ENCODE measurements at places on chromosomes 3 and 15. TPM values are rescaled to one million over a fixed set of nuclear protein-coding genes. Genes with fewer than 3 reads are reported as not detected.

Gene C3orf22
- total RNA-seq, result not detected

Gene SAMMSON
- not detected for total RNA-seq

Gene MST1R
- total RNA-seq, result 0.39 TPM

GRCh38 chr3:63500196-63500595, 152.3 kb upstream of the SNTN start:
- DNase-seq, result no peak

- DNase-seq, result no peak
Observed at GRCh38 chr15:51190424-51191068, 95.8 kb upstream of the TNFAIP8L3 start.

DNA sequence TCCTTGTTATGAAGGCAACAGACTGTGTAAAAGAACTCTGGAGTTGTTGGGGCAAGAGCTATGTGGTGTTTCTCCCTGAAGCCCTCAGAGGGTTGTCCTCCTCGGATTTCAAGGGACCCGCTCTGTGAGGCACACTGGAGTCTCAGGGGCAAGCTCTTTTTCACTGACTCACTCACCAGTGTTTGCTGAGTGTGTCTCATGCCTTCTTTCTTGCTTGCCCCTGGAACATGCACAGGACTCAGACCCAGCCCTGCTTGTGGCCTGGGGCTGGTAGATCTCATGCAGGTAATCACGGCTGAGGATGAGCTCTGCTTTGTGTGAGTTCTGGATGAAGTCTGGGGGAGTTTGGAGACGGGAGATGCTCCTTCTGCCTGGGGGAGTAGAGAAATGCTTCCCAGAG, 93.7 kb downstream of the CACNA1D start:
- no peak for DNase-seq

DNA sequence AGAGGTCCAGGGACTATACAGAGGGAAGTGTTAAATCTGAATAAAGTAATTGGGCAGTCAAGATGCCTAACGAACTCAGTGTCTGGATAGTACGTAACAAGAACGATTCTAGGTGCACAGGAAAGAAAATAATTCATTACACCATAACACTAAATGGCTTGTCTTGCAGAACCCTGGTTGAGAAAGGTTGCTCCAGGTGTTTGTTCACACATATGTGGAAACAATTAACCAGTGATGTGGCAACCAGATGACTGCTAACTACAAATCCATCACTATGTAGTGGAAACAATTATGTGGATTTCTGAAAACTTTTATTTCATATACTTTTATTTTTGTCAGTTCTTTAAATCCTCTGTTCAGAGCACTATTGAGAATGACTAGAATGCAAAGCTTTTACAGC, 10.4 kb upstream of the HDC start:
- no peak for DNase-seq

DNA sequence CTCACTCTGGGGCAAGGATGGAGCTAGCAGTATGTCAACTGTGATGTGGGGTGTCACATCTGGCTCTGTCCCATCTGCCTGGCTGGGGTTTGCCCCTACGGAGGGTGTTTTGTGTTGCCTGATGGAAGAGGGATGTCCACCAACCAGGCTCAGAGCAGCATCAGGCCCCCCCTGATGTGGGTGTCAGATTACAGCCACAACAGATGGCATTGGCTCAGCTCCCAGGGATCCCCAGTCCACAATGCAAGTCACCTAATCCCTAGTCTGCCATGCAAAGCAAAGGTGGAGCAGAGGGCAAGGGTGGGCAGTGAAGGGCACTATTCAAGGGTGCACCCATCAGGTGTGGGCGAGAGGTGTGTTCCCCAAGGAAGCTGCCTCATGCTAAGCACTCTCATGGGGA, 48.9 kb upstream of the AMOTL2 start:
- no peak for DNase-seq

- no peak for DNase-seq
Observed at GRCh38 chr3:182460303-182460702, 333.0 kb upstream of the ATP11B start.
